ENCODE measurements at places on chromosomes 2 and 18. TPM values are rescaled to one million over a fixed set of nuclear protein-coding genes. Genes with fewer than 3 reads are reported as not detected.
A peak's percentile ranks its signal among the peaks of the same experiment; 100 is the strongest.

Gene OSBPL6
- 8.2 TPM for polyA plus RNA-seq

Gene KLHL29
- 6.4 TPM for polyA plus RNA-seq

Gene RPS27A
- 1,786 TPM for polyA plus RNA-seq

Gene TMEM247
- not detected for polyA plus RNA-seq

Gene ERFE
- polyA plus RNA-seq: 0.27 TPM

Gene ARL4C
- polyA plus RNA-seq: 55.0 TPM

Gene REG3G
- polyA plus RNA-seq: not detected

Gene CAPN13
- 0.09 TPM for polyA plus RNA-seq

Gene DSEL
- polyA plus RNA-seq: 2.9 TPM

- H3K4me1 ChIP-seq: peaks cover 10% of the 10 kb centered on the region
- H3K4me3 ChIP-seq: peak within 1 kb of the TSS; percentile 72
- peak within 1 kb of the TSS; percentile 92 for H3K27ac ChIP-seq
- no peaks in the 10 kb centered on the region for H3K27me3 ChIP-seq
Measured at GRCh38 chr18:46097801-46098615, at the start of gene ATP5F1A. Gene ATP5F1A, minus strand, starts transcription at chr18:46098296. Its CDS starts 65 bp downstream, at chr18:46098231.

DNA sequence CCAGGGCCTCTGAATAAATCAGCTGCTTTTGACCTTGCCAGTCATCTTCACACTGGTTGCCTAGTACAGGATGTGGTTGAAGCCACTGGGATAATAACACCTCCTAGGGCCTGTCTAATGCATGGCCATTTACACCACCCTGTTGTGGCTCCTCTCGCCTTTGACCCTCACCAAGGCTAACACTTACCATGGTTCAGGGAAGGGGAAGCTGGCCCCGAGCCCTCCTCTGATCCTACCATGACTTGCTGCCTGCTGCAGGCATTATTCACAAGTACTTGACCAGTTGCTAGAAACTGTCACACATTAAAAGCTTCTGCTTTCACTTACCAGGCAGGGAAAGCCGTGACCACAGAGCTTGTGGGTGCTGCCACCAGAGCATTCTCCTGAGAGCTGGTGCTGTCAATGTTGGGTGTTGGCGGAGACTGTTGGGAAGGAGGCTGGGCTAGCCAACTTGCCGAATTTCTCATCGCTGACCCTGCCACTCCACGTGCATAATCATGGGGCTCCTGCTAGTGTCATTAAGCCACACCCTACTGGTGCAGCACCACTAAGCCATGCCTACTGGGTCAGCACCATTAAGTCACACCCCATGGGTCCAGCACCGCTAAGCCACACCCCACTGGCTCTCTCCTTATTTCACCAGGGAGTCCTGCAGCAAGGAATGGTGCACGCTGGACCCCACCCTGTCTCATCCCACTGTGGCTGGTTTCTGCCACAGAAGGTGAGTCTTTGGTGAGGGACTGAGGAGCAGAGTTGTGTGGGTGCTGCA lies 47.0 kb upstream of the TTC39C start:
- H3K4me3 ChIP-seq: no peak overlapping the region
- no peak for DNase-seq
- H3K4me1 ChIP-seq: peaks cover 16% of the 10 kb centered on the region
- no peak overlapping the region for H3K27ac ChIP-seq

- H3K4me1 ChIP-seq: peaks cover 8% of the 10 kb centered on the region
- H3K27ac ChIP-seq: no peak overlapping the region
- no peak overlapping the region for H3K4me3 ChIP-seq
- H3K36me3 ChIP-seq: no peaks in the 10 kb centered on the region
- DNase-seq: no peak
Measured at GRCh38 chr2:98772536-98772935, 41.6 kb upstream of the MGAT4A start.

- H3K4me3 ChIP-seq: peak overlapping the region; percentile 65
- H3K36me3 ChIP-seq: peaks cover 7% of the 10 kb centered on the region
- DNase-seq: no peak
- H3K4me1 ChIP-seq: peaks cover 28% of the 10 kb centered on the region
- H3K27me3 ChIP-seq: no peaks in the 10 kb centered on the region
Measured at GRCh38 chr2:191244350-191244749, 854 bp upstream of the MYO1B start.

- H3K4me3 ChIP-seq: no peak overlapping the region
- H3K36me3 ChIP-seq: no peaks in the 10 kb centered on the region
- no peak overlapping the region for H3K27ac ChIP-seq
- no peaks in the 10 kb centered on the region for H3K27me3 ChIP-seq
- no peak for DNase-seq
Measured at GRCh38 chr2:216259081-216259480, 113.2 kb downstream of the MARCHF4 start.

DNA sequence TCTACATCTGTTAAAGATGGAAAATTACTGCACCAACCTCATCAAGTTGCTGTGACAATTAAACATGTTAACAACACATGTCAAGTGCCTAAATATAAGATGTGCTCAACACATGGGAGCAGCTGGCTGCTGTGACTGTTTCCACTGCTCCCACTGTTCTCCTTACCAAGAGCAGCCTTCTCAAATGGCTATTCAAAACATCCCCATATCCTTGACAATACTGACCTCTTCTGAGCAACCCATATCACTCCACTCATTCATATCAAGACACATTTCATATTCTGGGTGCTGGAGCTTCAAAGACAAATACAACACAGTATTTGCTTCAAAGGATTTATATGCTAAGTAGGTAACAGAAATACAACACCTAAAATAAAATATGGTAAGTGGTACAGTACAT lies 60.3 kb downstream of the PIAS2 start:
- H3K4me1 ChIP-seq: no peaks in the 10 kb centered on the region
- DNase-seq: no peak

DNA sequence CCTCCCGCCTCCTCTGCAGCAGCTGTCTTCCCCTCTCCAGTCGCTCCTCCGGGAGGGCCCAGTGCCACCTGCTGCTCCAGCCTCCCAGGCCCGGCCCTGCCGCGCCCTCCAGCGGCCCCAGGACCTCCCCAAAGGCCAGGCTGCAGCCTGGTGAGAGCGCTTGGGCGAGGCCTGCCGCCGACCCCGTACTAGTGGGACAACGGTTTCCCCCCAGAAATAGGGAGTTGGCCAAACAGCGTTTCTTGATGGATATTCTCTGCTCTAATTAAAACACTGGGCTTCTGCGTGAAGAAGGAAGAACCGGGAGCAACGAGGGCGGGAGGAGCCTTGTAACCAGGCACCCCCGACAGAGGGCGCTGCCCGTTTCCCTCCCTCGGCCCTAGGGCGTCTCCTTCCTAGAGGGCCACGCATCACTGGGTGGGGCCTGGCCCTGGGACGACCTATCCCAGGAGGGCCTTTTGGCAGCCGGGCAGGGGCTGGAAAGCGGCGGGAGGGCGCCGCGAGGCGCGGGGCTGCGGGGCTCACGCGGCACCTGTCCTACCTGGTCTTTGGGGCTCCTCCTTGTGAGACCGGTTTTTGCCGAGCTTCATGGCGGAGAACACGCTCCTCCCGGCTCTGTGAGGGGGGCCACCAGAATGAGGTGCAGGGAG lies 25.4 kb upstream of the OTOF start:
- no peak overlapping the region for H3K27ac ChIP-seq
- H3K36me3 ChIP-seq: no peaks in the 10 kb centered on the region
- DNase-seq: peak; percentile 38
- H3K4me1 ChIP-seq: no peaks in the 10 kb centered on the region
- H3K4me3 ChIP-seq: peak overlapping the region; percentile 46
- peaks cover 15% of the 10 kb centered on the region for H3K27me3 ChIP-seq

- DNase-seq: no peak
- peaks cover 2% of the 10 kb centered on the region for H3K4me1 ChIP-seq
- no peaks in the 10 kb centered on the region for H3K36me3 ChIP-seq
- H3K4me3 ChIP-seq: no peak overlapping the region
- no peak overlapping the region for H3K27ac ChIP-seq
Measured at GRCh38 chr2:74267068-74267467, 68.7 kb downstream of the MTHFD2 start.

- no peak overlapping the region for H3K27ac ChIP-seq
- peaks cover 4% of the 10 kb centered on the region for H3K27me3 ChIP-seq
- H3K36me3 ChIP-seq: no peaks in the 10 kb centered on the region
- no peak for DNase-seq
Measured at GRCh38 chr2:131674174-131674507, 146.5 kb downstream of the CCDC74A start.

GRCh38 chr2:237556773-237557632 lies 9.4 kb upstream of the PRLH start:
- no peak for DNase-seq
- H3K36me3 ChIP-seq: no peaks in the 10 kb centered on the region
- no peak overlapping the region for H3K4me3 ChIP-seq
- H3K27me3 ChIP-seq: peaks cover 4% of the 10 kb centered on the region
- no peak overlapping the region for H3K27ac ChIP-seq
- H3K4me1 ChIP-seq: peaks cover 4% of the 10 kb centered on the region

DNA sequence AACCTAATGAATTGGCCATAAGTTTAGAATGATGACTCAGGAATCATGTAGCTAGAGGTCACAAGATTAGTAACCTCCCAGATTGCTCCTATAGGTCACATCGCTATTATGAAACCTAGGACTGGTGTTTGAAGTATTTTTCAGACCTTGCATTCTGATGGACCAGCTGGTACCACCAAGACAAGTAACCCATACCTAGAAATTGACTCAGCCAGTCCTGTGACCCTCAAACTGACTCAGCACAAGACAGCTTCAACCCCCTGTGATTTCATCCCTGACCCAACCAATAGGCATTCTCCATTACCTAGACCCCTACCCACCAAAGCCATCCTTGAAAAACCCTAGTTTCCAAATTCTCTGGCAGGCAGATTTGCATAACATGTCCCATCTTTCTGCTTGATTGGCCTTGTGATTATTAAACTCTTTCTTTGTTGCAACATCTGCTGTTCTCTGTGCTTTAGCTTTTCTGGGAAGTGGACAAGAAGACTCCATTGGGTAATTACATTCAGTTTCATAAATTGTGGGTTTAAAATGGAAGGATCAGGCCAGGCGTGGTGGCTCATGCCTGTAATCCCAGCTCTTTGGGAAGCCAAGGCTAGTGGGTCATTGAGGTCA lies 254.9 kb downstream of the IRS1 start:
- no peak for DNase-seq
- no peaks in the 10 kb centered on the region for H3K27me3 ChIP-seq
- no peak overlapping the region for H3K27ac ChIP-seq
- H3K4me1 ChIP-seq: no peaks in the 10 kb centered on the region
- no peak overlapping the region for H3K4me3 ChIP-seq

All from keratinocyte (primary cell).